ENCODE measurements at places on chromosomes 2 and 18.

DNA sequence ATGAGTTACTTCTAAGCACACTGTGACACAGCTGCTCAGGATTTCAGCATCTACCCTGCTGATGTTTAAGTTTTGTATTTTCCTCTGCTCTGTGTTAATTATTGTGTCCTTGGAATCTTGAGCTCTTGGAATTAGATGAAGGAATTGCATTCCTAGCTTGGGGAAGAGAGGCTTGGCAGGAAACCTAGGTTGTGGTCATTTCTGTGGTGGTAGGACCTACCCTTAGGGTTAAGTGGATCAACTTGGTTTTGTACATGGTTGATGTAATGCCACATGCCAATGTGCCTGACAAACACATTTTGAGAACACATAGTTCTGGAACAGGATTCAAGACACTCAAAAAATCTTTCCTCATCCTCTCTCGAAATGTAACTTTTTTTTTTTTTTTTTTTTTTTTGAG lies 264.5 kb upstream of the MEX3C start:
- no peak for DNase-seq

- DNase-seq: no peak
Measured at GRCh38 chr2:240960971-240961876, 37.2 kb upstream of the SNED1 start.

DNA sequence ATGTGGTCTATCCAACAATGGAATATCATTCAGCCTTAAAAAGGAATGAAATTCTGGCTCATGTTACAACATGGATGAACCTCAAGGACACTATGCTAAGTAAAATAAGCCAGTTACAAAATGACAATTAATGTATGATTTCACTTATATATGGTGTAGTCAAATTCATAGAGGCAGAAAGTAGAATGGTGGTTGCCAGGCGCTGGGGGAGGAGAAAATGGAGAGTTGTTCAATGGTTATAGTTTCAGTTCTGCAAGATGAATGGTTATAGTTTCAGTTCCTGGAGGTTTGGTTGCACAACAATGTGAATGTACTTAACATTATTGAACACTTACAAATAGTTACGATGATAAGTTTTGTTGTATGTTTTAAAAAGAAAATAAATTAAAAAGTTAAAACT lies 79.2 kb upstream of the IL1R2 start:
- no peak for DNase-seq

DNA sequence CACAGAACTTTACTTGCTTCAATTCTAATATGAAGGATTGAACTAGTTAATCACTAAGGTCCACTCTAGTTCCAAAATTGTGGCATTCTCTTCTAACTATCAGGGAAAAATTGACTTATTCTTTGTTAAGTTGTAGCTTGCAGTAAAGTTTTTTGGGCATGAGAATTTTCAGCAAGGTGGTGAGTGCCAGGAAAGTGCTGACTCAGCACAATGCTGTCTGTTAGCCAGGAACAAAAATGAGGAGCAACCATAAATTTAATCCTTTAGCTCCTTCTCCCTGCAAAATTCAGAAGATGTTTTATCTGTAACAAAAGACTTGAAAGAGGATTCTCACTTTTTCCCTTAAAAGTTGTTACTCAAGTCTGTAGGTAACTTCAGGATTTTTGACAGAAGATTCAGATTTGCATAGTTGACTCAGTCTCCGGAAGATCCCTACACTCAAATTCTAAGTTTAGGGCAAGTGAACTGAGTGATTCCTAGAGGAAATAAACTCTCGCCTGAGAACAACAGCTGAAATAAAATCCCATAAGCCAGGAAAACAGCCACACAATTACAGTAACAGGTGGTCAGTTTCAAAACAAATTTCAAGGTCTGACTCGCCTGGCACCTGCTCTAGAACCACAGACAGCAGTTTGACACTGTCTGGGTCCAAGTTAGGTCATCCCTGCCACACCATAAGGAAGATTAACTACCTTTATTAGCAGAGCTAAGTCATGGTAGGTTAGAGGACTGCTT lies 20.2 kb upstream of the DARS1 start:
- no peak for DNase-seq

GRCh38 chr18:6399776-6400175 lies 14.9 kb downstream of the L3MBTL4 start:
- no peak for DNase-seq

GRCh38 chr18:63848159-63848558 lies 39.3 kb upstream of the SERPINB2 start:
- peak; percentile 3 for DNase-seq

DNA sequence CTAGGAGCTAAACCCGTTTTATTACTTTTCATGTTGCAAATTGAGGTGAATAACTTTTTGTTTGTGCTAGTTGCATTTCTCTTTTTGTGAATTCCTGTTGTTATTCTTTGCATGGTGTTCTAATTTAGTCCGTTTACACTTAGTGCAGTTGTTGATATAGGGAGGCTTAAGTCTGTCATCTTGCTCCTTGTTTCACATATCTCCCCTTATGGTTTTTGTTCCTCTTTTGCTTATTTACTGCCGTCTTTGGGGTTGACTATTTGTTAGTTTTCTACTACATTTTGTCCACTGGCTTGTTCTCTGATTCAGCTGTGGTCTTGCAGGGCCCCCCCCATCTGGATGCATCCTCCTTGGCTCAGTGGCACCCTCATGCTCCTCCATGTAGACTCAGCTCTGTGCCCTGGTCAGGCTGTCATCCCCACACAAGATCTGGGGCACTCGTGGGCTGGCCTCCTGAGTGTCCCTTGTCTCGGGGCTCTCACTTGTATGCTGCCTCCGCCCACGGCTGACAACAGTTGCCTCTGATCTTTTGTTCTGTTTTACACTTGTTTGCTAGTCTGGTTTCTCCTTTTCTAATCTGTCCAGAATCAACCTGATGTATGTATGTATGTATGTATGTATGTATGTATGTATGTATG lies 42.9 kb upstream of the ASB1 start:
- no peak for DNase-seq

- DNase-seq: no peak
Measured at GRCh38 chr18:9753846-9754245, 45.7 kb downstream of the RAB31 start.

DNA sequence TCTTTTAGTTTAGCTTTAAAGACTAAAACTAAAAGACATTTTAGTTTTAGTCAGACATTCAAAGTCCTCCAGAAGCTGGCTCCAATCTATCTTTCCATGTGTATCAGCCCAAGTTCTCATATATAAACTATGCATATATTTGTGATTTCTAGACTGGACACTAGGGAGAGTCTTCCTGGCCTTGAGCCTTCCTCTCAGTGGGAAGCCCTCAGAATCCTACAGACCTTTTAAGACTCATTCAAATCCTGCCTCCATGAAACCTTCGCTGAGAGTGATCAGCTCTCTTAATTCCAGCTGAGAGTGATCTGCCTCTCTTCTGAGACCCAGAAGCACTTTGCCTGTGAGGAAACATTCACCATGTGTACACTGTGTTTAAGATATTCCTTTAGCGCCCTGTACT lies 452.7 kb downstream of the TGIF1 start:
- no peak for DNase-seq

DNA sequence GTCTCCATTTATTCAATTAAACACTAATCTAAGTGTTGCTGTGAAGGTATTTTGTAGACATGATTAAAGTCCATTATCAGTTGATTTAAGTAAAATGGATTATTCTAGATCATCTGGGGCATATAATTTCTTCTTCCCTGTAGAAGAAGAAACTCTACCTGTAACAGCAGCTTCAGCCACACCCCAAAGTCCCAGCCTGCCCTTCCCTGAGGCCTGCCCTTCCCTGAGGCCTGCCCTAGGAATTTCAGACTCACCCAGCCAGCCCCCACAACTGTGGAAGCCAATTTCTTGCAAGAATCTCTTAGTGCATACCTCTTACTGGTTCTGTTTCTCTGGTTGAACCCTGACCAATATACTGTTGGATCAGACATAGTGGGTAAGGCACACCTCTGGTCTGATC lies 13.4 kb upstream of the LAPTM4A start:
- no peak for DNase-seq

DNA sequence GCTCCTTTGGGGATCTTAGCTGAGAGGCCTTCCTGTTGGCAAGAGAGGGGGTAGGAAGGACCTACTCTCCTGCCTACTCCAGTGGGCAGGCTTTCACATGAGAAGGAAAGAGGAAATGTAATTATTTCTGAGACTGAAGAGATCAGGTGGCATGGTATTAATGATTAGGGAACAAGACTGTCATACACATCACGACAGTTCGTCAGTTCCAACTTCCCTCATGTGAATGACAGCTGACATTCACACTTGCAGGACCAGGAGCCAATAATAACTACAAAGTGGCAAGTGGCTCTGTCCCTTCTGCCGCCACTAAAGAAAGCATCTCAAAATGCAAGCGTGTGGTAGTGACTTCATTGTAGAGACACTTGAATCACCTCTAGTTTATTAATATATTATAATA lies 90.0 kb downstream of the ZCCHC2 start:
- no peak for DNase-seq

DNA sequence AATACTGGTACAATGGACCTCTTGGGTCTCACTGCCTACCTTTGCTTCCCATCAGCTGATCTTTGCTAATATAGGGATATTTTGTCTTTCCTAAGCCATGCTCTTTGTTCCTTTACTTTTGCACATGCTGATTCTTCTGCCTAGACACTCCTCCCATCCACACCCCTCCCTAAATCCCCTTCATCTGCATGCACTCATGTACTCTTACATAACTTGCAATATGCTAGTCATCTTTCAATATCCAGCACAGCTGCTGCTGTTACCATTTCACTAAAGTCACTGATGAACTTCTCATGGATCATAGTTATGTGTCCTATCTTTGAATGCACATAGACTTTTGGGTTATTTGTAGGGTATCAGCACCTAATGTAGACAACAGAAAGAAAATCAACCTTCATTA lies 18.5 kb upstream of the DTNA start:
- DNase-seq: no peak

DNA sequence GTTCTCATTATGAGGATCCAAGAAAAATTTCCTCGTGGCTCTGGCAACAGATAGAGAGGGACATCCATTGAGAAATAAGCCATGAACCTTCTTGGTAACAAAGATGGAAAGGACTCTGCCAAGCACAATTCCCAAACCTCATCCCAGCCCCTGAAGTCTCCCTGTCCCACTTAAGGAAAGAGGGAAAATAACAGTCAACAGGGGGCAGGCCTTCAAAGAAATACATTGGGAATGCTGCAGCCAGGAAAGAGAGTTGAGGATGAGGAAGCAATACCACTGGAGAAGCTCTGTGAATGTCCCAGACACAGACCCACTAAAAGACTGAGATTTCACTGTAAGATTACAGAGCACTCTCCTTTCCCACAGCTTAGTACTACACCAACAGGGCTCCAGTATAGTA lies 93.2 kb downstream of the CD226 start:
- DNase-seq: no peak

- no peak for DNase-seq
Measured at GRCh38 chr2:169637620-169638019, 53.5 kb downstream of the PPIG start.

DNA sequence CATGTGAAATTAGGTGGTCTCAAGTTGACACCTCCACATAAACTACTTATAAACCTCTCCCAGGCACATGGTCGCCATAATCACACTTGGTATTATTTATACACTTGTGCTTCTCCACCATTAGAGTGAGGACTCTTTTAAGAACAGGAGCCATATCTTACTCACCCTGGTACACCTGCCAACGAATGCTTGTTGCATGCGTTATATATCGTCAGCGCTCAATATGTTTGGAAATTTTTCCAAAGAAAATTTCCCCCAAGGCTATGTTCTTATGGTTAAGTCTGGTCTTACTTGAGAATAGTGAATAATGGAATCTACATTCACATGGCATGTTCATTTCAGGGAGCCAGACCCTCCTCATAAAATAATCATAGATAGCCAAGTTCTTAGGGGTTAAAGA lies 271.7 kb downstream of the BCL11A start:
- DNase-seq: no peak

- no peak for DNase-seq
Measured at GRCh38 chr18:41486575-41486974, 468.5 kb upstream of the PIK3C3 start.

- DNase-seq: no peak
Measured at GRCh38 chr2:206846981-206847834, 81.8 kb downstream of the FASTKD2 start.

DNA sequence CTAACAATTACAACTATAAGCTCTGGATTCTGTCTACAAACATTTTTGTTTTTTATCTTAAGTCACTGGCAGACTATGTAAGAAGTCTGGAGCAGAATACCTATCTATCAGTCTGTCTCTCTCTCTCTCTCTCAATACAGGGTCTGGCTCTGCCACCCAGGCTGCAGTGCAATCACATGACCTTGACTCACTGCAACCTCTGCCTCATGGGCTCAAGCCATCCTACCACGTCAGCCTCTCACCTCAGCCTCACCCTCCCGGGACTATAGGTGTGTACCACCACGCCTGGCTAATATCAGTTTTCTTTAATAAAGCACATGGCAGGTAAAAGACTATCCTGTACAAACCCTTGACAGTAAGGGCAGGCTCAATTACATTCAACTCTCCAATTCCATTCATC lies 96.9 kb downstream of the OSBPL1A start:
- no peak for DNase-seq

DNA sequence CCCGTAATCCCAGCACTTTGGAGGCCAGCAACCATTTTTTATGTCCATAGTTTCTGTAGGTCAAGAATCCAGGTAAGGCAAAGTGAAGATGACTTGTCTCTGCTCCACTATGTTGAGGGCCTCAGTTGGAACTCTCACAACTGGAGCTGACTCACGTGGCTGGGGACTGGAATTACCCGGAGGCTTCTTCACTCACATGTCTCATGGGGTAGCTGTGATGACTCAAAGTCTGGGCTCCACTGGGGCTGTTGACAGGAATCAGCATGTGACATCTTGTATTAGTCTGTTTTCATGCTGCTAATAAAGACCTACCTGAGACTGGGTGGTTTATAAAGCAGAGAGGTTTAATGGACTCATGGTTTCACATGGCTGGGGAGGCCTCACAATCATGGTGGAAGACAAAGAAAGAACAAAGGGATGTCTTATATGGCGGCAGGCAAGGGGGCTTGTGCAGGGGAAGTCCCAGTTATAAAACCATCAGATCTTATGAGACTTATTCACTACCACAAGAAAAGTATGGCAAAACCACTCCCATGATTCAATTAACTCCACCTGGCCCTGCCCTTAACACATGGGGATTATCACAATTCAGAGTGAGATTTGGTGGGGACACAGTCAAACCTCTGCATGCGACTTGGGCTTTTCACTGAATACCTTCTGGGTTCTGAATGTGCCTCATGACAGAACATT lies 7.8 kb upstream of the PPP1R1C start:
- DNase-seq: no peak

DNA sequence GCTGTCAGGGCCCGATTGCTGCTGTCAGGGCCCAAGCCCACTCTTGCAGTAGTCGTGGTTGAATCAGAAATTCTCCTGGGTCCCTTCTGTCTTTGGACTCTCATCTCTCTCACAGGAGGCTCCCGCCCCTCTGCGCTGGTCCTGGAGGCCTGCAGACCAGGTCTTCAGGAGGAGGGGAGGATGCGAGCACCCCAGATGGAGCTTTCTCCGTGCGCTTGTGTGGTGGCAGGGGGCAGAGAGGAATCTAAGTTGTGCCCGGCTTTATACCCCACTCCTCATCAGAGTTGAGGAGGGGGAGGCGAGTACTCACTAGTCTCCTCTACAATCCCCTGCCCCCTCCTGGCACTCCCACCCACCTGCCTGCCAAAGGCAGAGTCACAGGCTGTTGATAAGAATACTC lies 10.4 kb downstream of the EN1 start:
- no peak for DNase-seq

Data from CD4-positive, alpha-beta T cell treated with Interleukin-12 subunit alpha and Interleukin-12 subunit beta, for 1 hour (primary cell).